ENCODE measurements at places on chromosomes 2 and 18.

- no peak for DNase-seq
Observed at GRCh38 chr2:206935991-206936842, 3.1 kb upstream of the CPO start.

DNA sequence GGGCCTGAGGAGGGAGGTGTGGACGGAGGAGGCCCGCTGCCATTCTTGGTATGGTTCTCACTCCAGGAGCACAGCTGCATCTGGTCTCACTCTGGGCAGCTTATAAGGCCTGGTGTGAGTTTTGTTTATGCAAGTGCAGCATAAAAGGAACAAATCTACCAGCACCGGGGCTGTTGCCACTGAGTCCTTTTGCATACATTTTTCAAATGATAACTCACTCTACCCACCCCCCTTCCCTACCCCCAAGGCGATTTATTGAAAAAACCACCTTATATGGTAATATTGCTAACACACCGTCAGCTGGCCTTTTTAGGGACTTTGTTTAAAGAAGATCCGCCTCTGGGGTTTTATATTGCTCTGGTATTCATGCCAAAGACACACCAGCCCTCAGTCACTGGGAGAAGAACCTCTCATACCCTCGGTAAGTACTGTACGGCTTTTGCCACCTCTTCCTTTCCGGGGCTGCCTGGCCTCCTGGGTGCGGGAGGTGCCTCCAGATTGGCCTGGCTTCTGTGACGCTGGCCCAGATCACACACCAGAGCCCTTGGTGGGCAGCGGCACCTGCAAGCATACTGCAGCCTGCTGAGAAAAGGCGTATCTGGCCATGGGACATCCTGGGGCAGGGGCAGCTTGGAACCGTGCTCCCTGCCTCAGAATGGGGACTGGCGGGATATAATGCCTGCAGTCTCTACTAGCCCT lies at the start of gene ACTG2:
ACTG2 (plus strand) TSS at position 378 of the 699 bp plus-strand sequence. CDS start 8,304 bp downstream, outside the sequence.
- DNase-seq: no peak

- no peak for DNase-seq
Observed at GRCh38 chr2:19747310-19748072, 154.3 kb downstream of the TTC32 start.

DNA sequence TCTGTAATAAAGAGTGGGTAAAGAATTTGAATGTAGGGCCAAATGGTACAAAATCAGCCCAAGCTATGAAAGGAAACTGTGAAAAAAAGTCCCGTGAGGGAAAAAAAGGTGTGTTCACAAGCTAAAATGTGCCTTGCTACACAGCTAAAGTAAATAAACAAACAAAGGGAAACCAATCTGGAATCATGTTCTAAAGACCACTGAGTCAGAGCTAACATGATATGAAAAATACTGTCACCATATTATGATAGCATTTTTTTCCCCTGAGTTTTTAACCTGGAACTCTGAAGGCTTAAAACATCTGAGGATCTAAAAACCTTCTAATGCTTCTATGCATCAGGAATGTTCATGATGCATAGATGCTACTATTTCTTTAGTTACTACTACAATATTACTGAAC lies 58.8 kb downstream of the SCN1A start:
- DNase-seq: no peak
